ENCODE measurements at places on chromosomes 5 and 9. TPM values are rescaled to one million over a fixed set of nuclear protein-coding genes. Genes with fewer than 3 reads are reported as not detected.
A peak's percentile ranks its signal among the peaks of the same experiment; 100 is the strongest.

The IRX4 gene
- 32.8 TPM for polyA plus RNA-seq

The ISCA1 gene
- 20.0 TPM for polyA plus RNA-seq

The SLC36A2 gene
- not detected for polyA plus RNA-seq

DNA sequence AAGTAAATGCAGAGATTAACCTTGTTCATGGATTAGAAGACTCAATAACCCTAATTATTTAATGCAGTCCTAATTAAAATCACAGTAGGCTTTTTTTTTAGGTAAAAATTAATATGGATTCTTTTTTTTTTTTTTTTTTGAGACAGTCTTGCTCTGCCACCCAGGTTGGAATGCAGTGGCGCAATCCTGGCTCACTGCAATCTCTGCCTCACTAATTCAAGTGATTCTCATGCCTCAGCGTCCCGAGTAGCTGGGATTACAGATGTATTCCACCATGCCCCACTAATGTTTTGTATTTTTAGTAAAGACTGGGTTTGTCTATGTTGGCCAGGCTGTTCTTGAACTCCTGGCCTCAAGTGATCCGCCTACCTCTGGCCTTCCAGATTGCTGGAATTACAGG lies 40.6 kb downstream of the DENND4C start:
- DNase-seq: no peak

- DNase-seq: peak; percentile 32
Measured at GRCh38 chr9:2620919-2621721, 467 bp upstream of the VLDLR start.

GRCh38 chr5:156314416-156314815 lies 12.5 kb upstream of the SGCD start:
- DNase-seq: no peak

- no peak for DNase-seq
Measured at GRCh38 chr9:82513242-82513751, 524.7 kb downstream of the SPATA31D1 start.

GRCh38 chr5:61678966-61679365 lies 346.9 kb downstream of the ZSWIM6 start:
- DNase-seq: no peak
